Naive thymus-derived CD8-positive, alpha-beta T cell (primary cell): ENCODE measurements at places on chromosomes 6 and 20. TPM values are rescaled to one million over a fixed set of nuclear protein-coding genes. Genes with fewer than 3 reads are reported as not detected.
A peak's percentile ranks its signal among the peaks of the same experiment; 100 is the strongest.

FOXP4 gene
- total RNA-seq = 5.1 TPM

GRCh38 chr6:113276601-113277000, 580.5 kb upstream of the MARCKS start:
- H3K27ac ChIP-seq = no peak overlapping the region
- no peak for DNase-seq
- H3K4me1 ChIP-seq = no peaks in the 10 kb centered on the region
- no peaks in the 10 kb centered on the region for H3K27me3 ChIP-seq
- H3K4me3 ChIP-seq = no peak overlapping the region

DNA sequence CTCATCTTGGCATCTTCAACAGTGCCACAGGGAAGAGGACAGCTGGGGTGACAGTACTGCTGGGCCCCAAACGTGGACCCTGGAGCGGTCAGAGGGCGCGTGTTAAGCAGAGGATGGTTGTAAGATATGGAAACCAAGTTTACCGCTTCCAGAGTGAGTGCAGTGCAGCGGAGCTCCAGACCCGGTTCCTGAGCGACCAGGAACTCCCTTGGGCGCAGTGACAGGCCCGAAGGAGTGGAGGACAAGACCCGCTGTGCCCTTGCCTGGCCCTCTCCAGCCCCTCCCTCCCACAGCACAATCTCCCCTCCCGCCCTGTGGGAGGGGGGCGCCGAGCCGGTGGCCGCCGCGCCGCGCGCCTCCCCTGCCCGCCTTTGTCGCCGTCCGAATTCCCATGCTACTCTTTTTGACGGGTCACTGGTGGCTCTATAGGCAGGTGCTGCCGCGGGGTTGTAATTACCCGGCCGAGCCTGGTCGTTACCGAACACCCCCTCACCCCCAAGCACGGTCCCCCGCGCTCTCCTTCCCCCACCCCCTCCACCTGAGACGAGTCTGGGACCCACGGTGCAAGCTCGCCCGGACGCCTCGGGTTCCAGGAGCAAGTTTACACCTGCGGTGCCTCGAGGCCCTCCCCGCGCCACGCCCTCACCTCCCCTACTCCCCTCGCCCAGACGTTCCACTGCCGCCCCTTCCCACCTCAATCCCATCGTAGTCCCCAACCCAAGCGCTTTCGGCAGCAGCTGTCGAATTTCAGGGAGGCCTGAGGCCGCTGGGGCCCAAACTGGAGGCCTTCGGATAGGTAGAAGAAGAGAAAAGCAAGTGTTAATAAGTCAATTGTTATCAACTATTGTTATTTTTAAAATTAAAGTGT, 3.9 kb downstream of the NR2E1 start:
- no peaks in the 10 kb centered on the region for H3K36me3 ChIP-seq
- H3K27me3 ChIP-seq = peaks cover 59% of the 10 kb centered on the region
- peak overlapping the region; percentile 80 for H3K4me3 ChIP-seq
- no peak overlapping the region for H3K27ac ChIP-seq
- no peak for DNase-seq

MLIP gene
- not detected for total RNA-seq

GRCh38 chr6:81772741-81773140, 20.3 kb upstream of the TENT5A start:
- no peaks in the 10 kb centered on the region for H3K36me3 ChIP-seq
- DNase-seq = no peak
- H3K4me3 ChIP-seq = no peak overlapping the region
- H3K27me3 ChIP-seq = peaks cover 19% of the 10 kb centered on the region
- no peak overlapping the region for H3K27ac ChIP-seq

THEMIS gene
- total RNA-seq = 128 TPM

CST2 gene
- total RNA-seq = not detected

TFAP2A gene
- not detected for total RNA-seq

DNA sequence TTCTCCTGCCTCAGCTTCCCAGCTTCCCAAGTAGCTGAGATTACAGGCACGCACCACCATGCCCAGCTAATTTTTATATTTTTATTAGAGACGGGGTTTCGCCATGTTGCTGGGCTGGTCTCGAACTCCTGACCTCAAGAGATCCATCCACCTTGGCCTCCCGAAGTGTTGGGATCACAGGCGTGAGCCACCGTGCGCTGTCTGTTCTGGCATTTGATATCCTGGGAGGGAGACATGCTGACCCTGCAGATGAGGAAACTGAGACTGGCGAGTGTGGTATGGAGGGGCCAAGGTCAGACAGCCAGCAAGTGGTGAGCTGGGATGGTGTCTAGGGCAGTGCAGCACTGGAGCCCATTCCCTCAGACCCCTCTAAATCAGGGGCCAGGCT, 44.6 kb downstream of the SRC start:
- H3K36me3 ChIP-seq = no peaks in the 10 kb centered on the region
- DNase-seq = no peak
- H3K4me3 ChIP-seq = no peak overlapping the region
- H3K4me1 ChIP-seq = peaks cover 2% of the 10 kb centered on the region
- H3K27me3 ChIP-seq = no peaks in the 10 kb centered on the region

DNA sequence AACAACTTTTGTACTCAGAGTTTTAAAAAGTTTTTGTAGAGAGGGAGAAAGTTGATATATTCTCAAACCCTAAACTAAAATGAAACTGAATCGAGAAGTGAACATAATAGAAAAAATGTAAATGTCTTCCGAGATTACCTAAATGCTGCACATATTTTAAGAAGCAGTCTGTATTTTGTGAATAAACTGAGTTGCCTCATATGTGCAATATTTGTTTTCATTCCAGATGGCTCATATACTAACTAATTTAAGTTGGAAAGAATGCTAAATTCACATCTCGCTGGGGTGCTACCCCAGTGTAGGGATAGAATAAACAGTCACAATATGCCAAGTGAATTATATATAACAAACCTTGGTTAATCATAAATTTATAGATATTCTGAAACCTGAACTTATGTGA, 285.9 kb upstream of the THEMIS start:
- no peak for DNase-seq
- no peak overlapping the region for H3K27ac ChIP-seq
- H3K4me1 ChIP-seq = no peaks in the 10 kb centered on the region
- no peaks in the 10 kb centered on the region for H3K27me3 ChIP-seq

DNA sequence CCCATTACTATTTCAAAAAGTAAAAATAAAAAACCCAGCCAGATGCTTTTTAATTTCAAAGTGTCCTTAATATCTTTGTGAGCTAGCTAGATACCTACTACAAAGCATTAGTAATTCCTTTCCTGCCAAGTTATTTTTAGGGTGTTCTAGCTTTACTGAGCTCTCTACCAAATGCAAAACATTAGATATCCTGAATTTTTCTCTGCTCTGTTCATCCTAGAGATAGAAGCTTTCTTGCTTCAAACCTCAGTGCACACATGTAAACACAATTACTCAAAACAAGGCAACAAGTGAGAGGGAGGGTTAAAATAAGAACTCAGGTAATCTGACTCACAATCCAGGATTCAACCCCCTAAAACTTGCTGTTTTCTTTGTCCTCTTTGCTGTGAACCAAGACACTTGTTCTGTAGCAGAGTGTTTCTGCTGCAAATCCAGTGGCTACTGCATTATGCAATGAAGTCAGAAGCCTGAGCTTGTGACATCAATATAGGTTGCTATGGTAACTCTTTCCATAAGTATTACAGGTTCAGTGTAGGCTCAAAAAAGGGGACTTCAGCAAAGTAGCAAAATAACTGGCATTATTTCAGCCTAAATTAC, 72.6 kb upstream of the STXBP5 start:
- peaks cover 4% of the 10 kb centered on the region for H3K36me3 ChIP-seq
- H3K4me3 ChIP-seq = no peak overlapping the region

NOX3 gene
- not detected for total RNA-seq

DNA sequence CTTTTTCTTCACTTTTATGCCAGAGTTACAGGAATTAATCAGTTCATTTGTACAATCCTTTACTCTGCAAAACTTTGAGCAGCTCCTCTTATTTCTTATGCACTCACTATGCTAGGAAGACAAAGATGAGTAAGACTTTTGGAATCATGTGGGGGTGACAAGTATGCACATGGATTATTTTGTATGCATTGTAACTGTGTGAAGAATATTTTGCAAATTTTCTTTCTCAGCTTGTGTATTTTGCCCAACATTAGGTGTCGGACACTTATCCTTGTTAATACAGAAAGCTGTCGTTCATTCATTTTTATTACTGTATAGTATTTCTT, 88.6 kb downstream of the PPP1R14C start:
- no peak for DNase-seq
- no peak overlapping the region for H3K27ac ChIP-seq
- H3K36me3 ChIP-seq = no peaks in the 10 kb centered on the region
- no peaks in the 10 kb centered on the region for H3K4me1 ChIP-seq
